Stimulated activated CD8-positive, alpha-beta memory T cell treated with anti-CD3 and anti-CD28 coated beads, Interleukin-7, amount 100 ng/mL, for 48 hours (primary cell): ENCODE measurements at places on chromosomes 12 and 14.

DNA sequence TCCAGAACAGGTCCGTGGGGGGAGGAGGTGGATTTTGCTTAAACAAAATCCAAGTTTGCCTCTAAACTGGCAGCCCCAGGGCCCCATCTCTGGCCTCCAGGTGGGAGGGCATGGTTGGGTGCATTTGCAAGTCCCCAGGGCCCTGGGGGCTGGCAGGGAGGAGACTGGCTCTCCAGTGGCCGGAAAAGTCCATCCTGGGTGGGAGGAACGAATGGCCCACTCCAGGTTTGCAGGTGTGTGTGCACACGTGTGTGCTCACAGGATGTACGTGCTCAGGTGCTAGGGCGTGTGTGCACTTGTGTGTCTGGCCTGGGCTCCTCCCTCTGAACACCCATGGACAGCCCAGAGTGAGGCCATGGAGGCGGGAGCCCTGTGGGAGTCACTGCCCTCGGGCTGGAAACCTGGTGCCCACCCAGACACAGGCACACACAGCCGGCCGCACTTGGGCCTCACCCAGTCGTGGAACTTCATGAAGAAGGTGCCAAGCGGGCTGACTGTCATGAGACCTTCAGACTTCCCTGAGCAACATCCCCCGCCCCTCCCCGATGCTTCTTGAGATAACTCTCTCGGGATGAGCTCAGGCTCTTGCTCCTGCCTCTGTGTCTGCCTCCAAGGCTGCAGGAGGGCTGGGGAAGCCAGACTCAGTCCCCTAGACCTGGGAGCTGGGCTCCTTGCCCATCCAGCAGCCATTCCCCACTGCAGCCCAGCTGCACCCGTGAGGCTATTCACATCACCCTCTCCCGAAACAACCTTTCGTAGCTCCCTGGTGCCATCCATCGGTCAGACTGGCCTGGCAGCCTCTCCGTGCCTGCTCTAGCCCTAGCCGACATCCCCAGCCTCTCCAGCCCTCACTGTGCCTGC lies 9.4 kb downstream of the AHNAK2 start:
- no peak for DNase-seq

- DNase-seq, result no peak
Observed at GRCh38 chr14:99327458-99328250, 55.7 kb upstream of the BCL11B start.

- no peak for DNase-seq
Observed at GRCh38 chr12:19304149-19304750, 135.0 kb upstream of the AEBP2 start.

GRCh38 chr14:32702562-32702961 lies 236.1 kb upstream of the NPAS3 start:
- DNase-seq, result no peak

GRCh38 chr12:21942377-21942703 lies 1.1 kb upstream of the ABCC9 start:
- no peak for DNase-seq

- no peak for DNase-seq
Observed at GRCh38 chr12:111211910-111212757, 156.8 kb downstream of the PHETA1 start.

GRCh38 chr14:24058260-24058950 lies 6.6 kb downstream of the CARMIL3 start:
- no peak for DNase-seq

DNA sequence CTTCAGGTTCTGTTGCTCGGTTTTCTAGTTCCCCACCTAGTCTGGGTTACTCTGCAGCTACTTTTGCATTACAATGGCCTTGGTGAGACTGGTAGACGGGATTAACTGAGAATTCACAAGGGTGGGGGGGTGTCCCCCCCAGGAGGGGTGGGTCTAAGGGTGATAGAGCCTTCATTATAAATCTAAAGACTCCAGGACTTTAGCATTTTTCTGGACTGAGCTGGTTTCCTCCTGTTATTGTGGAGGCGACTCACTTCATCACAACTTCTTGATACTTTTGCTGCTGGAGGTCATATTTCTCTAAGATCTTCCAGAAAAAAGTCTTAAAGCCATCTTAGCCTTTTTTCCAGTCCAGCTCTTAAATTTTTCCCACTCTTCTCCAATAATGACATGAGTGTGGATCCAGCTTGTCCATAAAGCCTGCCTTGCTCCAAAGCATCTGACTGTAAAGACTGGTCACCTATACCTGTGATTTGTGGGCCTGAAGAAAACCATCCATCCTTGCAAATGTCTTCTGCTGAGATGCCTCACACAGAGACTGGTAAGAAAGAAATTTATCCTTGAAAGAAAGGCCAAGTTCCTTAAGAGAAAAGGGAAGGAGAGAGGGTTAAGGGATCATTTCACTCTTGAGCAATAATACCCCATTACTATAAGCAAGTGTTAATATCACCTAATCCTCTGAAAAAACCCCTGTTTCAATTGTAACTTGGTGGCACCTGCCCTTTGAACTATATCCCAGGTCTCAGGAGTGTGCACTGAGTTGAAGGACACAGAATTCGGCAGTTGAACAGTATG lies 19.7 kb upstream of the SLC2A14 start:
- no peak for DNase-seq

DNA sequence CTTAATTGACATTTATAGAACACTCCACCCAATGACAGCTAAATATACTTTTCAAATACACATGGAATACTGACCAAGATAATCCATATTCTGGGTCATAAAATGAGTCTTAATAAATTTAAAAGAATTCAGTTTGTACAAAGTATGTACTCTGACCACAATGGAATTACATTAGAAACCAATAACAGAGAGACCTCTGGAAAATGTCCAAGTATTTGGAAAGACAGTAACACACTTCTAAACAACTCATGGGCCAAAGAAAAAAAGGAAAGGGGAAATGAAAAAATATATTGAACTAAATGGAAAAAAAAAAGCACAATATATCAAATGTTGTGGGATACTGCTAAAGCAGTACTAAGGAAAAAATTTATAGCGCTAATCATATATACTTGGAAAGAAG lies 52.0 kb downstream of the CRACR2A start:
- no peak for DNase-seq

DNA sequence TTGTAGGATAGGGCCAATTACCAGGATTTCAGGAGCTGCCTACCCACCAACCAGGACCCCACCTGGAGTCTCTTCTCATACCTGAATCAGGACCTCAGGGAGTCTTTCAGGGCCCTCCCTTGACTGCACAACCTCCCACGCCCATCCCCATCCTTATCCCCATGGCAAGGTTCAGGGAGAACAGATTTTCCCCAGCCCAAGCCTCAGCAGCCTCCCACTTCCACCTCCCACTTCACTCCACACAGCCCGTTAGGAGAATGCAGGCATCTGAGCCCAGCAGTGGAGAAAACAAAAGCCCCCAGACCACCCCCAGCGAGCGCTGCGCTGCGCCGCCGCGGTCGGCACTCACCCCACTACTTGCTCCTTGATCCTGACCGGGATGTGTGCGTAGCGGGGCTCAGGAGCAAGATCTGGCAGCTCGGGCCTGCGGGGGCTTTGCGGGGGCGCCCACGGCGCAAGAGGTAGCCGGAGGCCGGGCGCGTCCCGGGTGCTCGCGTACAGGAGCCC lies 1.4 kb downstream of the B4GALNT1 start:
- DNase-seq, result no peak

DNA sequence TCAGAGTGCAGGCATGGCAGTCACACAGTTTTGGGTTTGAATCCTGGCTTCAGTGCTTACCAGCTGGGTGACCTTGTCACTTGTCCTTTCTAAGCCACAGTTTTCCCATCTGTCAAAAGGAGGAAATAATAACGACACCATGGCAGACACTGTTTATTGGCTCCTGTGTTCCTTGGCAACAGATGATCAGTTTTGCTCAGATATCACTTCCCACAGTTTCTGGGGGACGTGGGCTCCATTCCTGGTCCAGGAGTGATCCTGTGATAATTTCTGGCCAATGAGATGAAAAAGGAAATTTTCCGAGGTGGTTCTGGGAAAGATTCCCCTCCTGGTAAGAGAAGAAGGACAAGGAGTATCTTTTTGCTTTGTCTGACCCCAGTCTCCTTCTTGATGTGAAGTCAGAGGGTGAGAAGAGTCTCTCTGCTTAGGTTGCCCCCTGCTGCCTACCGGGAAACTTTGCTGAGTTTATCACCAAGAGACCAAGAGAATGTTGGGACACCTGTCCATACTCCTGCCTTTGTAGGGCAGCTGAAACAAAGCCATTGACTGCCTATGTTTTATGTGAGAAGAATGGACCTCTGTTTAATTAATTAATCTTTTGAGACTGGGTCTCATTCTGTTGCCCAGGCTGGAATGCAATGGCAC lies 178.9 kb upstream of the NRXN3 start:
- no peak for DNase-seq

DNA sequence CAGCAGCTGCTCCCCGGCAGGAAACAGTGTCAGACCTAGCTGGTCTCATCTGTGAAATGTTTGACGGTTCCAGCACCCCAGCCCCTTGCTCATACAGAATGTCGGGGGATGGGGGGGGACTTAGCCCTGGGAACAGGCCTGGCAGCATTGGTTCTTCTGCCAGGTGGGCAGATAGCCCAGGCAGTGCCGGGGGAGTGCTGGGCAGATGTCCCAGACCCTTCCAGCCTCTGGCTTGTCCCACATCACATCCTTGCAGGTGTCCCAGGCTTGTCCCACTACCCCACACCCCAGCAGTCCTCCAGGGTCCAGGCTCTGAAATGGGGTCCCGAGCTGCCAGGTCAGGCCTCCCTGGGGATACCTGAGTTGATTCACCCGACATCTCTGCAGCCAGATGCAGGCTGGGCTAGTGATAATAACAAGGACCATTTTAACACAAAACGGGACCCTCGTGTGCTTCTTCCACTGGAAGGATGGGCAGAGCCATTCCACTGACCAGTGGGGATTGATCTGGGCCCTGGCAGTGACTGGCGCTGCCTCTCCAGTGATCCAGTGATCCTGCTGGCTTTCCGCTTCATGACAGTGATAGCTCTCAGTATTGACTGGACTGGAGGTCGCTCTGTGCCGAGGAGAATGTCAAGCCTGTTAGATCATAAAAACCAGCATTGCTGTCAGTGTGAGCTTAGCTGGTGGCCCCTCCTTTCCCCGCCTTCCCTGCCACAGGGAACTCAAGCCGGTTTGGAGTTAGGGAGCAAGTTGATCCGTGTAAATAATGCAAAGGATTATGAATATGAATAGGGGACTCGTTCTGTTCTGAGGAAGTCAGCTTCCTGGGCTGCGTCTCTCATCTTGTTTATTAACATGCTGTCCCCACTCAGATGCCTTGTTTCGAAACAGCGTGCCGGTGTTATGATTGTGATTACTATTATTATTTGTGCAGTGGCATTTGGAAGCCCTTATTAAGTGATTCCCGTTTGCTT lies 180.6 kb downstream of the AACS start:
- no peak for DNase-seq

- DNase-seq, result no peak
Observed at GRCh38 chr14:70086685-70087379, 101.9 kb downstream of the SLC8A3 start.

DNA sequence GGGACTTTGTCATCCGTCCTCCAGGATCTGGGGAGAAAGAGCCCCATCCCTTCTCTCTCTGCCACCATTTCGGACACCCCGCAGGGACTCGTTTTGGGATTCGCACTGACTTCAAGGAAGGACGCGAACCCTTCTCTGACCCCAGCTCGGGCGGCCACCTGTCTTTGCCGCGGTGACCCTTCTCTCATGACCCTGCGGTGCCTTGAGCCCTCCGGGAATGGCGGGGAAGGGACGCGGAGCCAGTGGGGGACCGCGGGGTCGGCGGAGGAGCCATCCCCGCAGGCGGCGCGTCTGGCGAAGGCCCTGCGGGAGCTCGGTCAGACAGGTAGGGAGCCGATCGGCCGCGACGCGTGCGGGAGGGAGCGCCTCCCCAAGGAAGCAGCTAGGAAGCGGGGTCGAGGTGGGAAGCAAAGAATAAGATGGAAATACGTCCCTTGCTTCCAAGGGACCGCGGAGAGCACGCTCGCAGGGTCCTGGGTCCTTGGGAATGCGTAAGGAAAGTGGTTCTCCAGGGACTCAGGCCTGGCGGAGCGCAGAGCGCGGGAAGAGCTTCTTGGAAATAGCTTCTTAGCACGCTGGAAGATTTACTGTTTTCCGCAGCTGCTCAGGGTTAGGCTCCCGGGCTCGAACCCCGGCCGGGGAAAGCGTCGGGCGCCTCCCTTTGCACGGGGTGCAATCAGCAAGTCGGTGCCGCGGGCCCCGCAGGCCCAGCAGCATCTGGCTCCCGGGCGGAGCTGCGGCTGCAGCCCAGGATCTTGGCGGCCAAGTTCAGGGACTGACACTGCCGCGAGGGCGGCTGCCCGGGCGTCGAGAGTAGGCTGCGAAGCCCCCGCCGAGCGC lies 457 bp downstream of the SOCS2 start:
- no peak for DNase-seq

- no peak for DNase-seq
Observed at GRCh38 chr12:62720025-62720424, 214.9 kb downstream of the PPM1H start.

DNA sequence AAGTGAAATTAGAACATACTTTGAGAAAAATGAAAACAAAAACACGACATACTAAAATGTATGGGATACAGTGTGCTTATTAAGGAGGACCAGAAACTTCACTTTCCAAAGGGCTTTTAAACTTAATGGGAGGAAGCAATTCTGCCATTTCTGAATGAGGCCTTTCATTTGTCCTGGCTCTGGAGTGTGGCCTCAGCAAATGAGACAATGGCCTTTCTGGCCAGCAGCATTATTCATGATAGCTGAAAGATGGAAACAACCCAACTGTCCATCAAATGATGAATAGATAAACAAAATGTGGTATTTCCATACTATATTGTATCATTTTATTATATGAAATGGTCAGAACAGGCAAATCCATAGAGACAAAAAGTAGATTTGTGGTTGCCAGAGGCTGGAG lies 338.6 kb downstream of the CEP128 start:
- DNase-seq, result no peak

DNA sequence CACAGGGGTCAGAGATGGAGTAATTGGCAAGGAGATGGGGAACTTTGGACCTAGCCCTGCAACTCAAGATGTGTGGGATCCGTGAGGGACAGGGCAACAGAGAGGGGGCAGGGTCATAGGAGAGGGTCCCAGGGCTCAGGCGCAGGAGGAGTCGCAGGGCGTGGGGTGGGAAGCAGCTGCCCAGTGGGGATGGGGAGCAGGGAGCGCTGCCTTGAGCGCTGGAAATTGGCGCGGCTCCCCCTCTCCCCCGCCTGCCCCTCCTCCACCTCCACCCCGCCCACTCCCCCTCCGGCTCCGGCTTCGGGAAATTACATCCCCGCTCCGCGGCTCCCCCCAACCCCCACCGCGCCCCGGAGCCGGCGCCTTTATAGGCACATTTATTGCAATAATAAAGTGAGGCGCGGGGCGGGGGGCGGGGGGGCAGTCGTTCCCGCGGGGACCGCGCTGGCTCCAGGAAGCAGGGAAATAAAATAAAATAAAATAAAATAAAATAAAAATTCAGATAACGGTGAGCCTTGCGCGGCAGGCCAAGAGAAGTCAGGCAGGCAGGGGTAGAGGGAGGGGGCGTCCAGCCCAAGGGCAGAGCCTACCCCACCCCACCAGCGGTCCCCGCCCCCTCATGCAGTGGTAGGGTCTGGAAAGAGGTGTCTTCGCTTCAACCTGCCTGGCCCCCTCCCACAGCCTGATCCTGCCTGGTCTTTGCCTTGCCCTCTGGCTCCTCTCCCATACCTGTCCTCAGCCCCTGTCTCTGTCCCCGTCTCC lies 3.6 kb downstream of the NXPH4 start:
- DNase-seq, result no peak
